Body of pancreas (tissue), 4 donors: ENCODE measurements at places on chromosomes 1 and 21.

GRCh38 chr1:7516929-7517328 lies 254.2 kb upstream of the VAMP3 start:
- no peak for DNase-seq

DNA sequence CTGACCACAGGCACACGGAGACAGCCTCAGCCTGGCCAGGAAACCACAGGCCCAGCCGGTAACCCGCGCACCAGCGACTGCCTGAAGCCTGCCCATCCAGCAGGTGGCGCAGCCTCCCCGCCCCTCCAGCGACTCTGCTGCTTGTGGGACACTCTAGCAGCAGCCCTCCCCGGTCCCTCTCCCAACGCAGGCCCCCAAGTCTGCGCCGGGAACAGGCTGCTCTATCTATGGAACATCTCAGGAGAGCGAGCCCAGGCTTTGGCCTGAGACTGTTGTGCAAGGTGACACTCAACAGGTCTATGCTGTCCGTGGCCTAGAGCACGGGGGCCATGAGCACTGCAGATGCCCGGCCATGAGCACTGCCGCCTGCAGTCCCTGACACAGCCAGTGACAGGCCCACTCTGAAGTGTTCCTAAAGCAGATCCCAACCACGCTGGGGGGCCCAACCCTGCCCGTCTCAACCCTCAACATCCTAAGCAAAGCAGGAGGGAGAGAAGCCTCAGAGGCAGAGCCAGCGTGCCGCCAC lies 28.4 kb downstream of the WDR4 start:
- no peak for DNase-seq

DNA sequence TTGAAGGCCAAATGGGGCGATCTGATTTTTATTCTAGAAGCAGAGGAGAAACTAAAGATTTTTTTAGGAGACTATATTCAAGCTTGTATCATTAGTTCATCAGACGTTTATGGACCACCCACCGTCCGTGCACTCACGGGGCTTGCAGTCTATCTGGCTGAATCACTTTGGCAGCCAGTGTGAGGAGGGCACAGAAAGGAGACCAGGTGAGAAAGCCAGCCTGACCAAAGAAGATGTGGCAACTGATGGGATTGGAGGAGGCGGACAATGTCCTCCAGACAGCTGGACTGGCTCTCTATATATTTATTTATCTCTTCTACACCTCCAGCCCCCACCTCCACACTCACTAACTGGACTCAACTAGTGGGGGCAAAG lies 822 bp upstream of the ELOVL1 start:
- no peak for DNase-seq

- DNase-seq, result no peak
Measured at GRCh38 chr21:41397471-41397891, 28.6 kb upstream of the MX1 start.
